Kidney capillary endothelial cell (primary cell): ENCODE measurements at places on chromosomes 5 and 9.

DNA sequence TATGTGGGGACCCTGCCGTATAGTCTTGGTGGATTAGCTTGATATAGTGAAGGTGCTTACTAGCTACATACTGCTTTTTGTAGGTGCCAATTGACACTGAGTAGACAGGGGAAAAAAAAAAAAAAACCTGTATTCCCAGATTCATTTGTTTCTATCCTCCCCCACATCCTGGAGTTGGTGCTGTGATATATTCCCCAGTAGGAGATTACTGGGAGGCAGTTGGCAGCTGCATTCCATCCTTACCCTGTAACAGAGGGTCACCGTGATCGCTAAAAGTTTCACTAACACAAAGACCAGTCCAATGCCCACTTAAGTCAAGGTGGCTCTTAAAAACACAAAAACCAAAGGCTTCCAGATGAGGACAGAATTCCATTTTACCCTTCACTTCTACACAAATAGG, 27.4 kb upstream of the TOMM5 start:
- DNase-seq = no peak

DNA sequence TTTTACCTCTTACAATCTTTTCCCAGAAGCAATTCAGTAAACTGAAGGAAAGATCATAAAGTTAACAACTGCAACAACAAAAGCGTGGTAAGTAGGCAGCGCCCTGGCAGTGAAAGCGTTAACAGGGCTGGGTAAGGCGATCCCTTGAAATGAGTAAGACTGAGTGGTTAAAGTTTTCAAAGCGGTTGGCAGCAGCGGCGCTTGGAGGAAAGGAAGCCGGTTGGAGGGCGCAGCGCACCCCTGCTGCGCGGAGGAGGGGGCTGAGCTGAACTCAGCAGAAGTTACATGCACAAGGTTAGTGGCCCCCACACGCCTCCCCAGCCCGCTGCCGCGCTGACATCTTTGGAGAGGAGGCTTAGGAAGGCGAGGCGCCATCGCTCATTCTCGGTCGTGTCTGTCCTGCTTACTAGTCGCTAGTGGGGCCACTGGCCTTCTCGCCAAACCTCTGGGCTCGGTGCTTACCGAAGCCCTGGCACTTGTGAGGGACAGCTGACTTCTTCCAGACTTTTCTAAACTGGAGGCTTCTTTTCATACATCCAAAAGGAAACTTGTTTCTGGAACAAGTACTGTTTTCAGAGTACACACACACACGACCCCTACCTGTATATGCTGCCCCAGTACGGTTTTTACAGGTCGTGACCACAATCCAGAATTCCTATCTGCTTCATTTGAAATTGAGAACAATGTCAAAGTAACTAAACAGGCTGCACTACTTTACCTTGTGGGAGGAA, at the start of gene SH3RF2:
TSS of gene SH3RF2 (plus strand) at position 178 of the 731 bp plus-strand sequence. CDS start 1,351 bp downstream, outside the sequence.
- DNase-seq = peak; percentile 22

DNA sequence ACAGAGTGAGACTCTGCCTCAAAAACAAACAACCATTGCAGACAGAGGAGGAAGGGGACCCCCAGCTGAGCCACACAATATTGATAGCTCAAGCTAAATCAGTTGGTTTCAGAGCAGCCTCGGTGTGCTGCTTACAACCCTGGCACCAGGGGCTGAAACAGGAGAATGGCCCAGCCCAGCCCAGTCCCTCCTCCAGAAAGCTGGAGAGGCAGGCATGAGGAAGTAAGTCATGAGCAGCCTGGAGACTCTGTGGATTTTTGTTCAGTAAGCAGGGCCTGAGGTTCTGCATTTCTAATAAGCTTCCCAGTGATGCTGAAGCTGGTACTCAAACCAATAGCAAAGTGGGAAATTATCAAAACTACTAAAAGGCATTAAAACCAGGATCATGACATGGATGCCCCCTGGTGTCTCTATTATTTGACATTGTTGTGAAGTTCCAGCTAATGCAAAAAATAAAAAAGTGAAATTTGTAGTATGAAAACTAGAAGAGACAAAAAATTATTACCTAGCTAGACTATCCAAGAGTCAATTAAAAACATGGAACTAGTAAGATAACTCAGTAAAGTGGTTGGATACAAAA, 14.2 kb downstream of the PRRT1B start:
- no peak for DNase-seq

DNA sequence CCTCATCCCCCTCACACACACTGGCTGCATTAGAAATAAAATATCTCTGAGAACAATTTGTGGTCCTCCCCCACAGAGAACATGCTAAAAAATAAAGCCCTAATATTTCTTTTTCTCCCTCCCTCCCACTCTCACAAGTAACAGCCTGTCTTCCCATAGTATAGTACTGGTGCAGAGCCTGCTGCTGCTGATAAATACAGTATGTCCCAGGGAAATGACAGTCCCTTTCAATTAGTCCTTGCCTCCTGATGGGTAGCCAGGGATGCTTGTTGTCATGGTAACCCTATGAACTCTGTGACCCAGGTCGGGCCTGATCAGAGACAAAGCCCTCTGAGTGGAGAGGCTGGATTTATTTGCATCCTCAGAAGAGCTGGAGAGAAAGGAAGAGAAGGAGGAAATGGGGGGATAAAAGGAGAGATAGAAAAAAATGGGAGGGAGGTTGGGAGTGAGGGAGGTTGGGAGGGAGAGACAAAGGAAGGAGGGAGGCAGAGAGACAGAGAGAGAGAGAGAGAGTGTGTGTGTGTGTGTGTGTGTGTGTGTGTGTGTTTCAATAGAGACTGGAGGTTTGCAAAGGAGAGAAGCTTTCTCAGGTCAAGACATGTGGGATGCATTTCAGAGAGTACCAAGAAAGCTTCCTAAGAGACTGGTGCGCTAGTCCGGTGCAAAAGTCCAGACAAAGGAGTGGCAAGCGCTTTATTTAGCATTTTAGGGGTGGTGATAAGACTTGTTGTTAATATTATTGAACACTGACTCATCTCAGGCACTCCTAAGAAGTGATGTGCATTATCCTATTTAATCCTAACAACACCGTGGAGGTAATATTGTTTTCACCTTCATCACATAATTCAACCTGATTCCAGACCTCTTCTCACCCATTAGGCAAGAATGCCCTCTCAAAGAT, 260.8 kb downstream of the FAM114A2 start:
- DNase-seq = no peak

DNA sequence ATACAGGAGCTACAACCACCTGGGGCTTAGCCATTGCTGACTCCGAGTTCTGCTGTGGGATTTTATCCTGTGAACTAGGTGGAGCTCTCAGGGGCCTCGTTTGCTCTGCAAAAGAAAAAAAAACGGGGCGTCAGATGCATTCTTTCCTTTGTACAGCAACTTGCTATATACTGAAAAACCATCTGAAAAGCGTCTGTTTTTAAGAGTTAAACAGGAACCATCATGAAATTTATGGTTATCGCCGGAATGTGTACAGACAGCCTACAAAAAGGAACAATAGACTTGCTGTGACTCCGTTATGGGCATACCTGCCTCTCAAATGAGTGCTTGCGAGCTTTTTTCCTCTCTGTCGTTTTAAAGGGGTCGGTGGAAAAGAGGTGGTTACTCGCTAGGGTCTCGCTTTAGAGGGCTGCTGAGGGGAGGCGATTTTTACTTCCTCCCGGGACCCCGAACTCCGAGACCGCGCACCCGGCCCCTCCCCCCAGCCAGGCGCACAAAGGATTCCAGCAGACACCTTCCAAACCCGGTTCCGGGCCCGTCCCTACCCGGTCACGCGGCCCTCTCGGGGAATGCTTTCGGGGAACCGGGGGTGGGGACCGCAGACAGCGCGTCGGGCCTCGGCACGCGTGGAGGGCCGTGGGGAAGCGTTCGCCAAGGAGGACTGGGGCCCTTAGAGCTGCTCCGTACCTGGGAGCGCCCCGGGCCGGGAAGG, 826 bp downstream of the PAIP1 start:
- DNase-seq = peak; percentile 40

GRCh38 chr9:134800791-134801339, 79.7 kb upstream of the FCN2 start:
- DNase-seq = no peak

DNA sequence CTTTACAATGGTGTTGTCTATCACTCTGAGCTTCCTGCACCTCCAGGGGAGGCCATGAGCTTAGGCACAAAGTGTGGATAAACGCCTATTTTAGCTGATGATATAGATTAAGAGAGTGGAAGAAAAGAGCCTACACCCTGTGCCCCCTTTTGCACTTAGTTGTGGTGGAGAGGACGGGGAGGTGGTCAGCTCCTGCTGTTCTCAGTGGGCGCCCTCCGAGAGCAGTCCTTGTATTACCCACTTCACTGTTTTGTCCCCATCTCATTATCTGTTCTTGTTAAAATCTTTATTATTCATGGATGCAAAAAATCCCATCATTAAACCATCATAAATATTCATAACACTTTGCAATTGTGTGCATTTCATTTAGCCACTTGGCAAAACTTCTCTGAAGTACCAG, 303.3 kb downstream of the EFNA5 start:
- no peak for DNase-seq

DNA sequence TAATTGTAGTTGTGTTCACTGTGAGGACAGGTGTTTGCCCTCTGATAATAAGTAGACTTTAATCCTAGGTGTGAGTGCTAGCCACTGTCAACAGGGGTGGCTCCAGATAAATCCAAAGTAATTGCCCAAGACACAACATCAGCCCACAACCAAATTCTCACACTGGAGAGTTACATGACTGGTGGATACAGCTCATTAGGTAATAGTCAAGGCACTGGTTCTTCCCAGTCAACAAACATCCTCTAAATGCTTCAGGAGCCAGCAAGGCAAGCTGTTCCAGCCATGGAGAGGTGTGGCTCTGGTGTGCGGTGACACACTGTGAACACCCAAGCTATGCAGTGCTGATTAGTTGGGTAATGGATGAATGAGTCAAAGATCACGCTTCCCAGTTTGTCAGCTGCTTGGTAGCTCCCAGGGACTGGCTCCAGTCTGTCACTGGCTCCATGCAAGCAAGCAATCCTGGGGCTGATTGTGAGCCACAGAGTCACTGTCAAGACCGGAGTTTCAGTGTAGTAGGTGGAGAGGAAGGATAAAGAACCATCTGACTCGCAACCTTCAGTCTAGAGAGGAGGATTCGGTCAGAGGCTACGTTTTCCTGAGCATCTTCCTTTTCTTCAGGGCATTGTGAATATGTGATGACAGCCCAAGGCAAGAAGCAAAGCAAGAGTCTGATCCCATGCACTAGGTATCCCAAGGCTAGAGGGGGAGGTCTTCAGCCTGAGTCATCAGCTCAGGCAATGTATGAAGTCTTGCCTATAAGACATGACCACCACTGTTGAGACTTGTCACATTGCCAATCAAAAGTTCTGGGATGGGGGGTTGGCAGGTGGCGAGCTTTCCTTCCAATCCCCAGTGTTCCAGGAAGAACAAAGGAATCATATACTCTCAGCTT, 63.1 kb downstream of the UGCG start:
- DNase-seq = peak; percentile 74

DNA sequence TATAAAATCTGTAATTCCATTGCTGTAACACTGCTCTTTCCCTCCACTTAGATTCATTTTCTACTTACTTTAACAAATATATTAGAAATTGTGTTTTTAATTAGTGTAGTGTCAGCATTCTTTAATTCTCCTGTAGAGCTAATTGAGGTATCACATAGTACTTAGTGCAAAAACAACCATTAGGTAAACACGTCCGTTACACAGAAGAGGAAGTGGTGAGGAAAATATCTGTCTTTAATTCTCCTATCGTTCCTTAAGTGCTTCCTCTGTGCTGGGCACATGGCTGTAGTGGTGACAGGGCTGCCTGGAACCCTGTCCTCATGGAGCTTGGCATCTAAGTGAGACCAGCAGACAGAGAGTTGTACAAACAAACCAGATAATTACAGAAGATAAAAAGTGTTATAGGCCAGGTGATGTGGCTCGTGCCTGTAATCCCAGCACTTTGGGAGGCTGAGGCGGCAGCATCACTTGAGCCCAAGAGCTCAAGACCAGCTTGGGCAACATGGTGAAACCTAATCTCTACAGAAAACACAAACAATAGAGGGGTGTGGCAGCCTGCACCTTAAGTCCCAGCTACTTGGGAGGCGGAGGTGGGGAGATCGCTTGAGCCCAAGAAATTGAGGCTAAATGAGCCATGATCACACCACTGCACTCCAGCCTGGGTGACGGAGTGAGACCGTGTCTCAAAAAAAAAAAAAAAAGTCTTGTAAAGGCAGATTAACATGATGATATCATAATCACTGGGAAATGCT, 36.4 kb downstream of the PARP8 start:
- DNase-seq = no peak

DNA sequence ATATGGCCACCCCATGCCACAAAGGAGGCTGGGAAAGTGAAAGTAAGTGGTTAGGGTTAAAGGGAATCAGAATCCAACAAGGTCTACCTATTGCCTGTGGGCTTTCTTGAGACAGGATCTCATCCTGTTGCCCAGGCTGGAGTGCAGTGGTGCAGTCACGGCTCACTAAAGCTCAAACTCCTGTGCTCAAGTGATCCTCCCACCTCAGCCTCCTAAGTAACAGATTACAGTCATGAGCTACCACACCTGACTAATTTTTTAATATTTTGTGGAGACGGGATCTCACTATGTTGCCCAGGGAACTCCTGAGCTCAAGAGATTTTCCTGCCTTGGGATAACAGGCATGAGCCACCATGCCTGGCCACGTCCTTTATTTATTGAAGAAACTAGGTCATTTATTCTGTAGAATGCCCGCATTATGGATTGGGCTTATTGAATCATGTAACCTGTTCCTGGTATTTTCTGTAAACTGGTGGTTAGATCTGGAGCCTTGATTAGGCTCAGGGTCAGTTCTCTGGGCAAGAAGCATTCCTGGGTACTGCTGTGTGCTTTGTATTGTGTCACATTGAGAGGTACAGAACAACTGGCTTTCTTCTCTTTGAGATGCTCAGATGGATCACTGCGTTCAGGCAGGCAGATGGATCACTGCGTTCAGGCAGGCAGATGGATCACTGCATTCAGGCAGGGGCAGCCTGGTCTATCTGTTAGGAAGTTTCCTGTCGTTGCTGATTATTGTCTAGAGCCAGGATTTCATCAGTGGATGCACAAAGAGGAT, 41.6 kb downstream of the ERGIC1 start:
- no peak for DNase-seq

- no peak for DNase-seq
These were observed 1.8 kb downstream of the RPL35 start for GRCh38 chr9:124859803-124860581.
